ENCODE measurements at places on chromosomes 16 and 17.

DNA sequence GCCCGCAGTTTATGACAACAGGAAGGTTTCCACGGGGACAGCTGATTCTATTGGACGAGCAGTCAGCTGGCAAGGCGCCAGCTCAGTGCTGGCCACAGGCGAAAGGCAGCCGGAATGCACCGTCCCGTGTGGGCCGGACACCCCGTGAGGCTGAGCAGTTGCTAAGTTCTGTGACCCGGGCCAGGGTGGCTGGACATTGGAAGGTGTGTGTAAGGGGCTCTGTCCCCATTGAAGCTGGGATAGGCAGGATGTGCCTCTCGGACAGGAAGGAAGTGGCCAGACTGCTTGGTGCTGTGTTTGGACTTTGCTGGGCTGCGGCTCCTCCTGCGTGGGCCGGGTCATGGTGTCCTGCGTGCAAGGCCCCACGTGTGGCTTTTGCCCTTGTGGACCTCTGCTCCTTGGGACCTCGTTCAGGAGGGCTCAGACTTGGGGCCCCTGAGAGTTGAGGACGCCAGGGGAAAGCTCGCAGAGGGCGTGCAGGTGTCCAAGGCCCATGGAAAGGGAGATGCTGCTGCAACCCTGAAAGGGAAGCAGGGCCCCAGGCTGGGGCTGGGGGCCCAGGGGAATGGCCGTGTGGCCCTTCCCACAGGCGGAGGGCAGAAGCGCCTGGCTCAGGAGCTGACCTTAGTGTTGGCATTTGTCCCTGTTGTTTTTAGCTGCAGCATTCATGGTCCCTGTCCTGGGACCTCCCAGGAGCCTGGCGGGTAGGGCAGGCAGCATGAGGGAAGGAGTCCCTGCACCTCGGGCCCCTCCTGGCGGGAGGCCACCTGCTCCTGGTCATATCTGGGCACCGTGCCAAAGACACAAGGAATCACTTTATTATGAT, 10.0 kb downstream of the BAIAP2 start:
- no peak for DNase-seq

DNA sequence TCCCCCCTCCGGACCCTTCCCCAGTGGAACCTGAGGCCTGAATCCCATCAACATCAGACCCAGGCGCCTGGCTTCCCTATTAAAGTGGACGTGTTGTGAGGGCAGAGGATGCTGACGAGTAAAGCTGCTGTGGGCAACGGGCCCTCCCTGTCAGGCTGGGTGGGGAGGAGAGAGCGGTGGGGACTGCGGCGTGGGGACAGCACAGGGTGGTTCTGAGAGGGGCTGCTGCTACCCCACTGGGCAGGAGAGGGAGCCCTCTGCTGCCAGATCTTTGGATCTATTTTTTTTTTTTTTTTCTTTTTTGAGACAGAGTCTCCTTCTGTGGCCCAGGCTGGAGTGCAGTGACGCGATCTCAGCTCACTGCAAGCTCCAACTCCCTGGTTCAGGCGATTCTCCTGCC, 5.9 kb downstream of the CA5A start:
- DNase-seq: no peak

DNA sequence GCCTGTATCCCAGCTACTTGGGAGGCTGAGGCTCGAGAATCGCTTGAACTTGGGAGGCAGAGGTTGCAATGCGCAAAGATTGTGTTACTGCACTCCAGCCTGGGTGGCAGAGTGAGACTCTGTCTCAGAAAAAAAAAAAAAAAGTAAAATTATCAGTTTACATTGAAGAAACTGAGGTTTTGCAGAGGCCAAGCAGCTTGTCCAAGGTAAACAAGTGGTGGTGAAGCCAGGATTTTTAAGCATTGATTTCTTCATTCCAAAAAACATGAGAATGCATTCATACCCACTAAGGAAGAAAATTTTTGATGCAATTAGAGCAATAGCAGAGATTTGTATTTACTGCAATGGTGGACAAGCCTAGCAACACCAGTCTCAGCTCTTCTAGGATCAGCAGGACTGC, 52.7 kb downstream of the CENPV start:
- DNase-seq: no peak

DNA sequence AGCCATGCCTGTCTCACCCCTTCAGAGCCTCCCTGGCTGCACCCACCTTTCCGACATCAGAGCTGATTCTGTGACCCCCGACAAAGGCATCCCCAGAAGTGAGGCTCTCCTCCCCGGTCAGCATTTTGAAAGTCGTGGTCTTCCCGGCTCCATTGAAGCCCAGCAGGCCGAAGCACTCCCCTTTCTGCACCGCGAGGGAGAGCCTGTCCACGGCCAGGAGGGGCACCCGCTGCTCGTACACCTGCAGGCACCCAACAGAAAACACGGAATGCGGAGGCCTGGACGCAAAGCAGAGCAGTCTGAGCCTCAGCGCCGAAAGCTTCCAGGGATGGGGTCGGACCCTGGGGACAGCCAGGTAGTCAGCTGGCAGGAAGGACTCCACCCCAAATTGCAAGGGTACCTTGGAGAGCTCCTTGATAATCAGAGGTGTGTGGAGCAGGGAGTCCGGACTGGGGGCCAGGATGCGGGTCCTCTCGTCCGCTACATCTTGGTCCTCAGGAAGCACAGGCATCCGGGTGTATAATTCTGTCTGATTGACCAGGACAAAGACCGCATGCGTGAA, 13.1 kb upstream of the RNPS1 start:
- DNase-seq: no peak

DNA sequence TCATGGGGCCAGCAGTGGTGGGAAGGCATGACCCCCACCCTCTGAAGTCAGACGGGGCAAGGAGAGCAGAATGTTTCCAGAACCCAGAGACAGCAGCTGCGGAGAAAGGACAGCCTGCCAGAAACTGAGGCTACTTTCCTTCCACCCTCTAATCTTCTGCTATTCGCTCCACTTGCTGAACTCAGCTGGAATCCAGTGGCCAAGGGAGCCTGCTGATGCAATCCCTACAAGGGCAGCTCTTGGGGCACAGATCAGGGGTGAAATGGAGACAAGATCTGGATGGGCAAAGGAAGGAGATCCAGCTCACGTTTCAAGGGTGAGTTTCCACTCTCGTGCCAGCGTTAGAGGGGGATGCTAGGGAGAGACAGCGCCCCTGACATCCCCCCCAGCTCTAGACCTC, 479.1 kb downstream of the SLC39A11 start:
- no peak for DNase-seq

- DNase-seq: no peak
Measured at GRCh38 chr16:27223226-27223610, 19.9 kb downstream of the KDM8 start.

DNA sequence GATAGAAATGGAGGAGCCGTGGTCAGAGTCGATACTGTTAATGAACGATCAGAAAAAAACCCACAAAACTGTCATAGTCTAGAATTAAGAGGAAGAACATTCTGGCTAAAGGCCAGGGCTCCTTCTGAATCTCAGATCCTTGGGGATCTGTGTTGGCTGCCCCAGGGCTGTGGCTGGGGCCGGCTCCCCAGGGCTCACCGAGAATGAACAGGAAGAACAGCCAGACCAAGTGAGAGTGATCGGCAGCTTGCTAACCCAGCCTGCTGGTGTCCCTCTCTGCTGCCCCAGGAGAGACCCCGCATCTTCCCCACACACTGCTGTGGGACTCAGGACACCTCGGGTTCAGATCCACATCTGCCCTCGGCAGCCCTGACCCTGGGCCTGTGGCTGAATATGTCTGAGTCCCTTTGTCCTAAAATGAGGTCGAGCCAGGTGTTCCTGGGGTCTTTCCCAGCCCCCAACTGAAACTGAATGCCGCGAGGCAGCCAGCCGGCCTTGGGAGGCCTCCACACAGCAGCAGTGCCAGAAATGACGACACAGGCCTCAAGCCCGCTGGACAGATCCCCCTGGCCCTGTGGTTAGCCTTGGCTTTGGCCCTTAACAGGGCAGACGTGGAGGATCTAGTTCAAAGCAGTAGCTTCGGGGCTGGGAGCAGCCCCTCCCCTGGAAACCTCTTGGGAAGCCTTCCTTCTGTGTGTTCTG, 23.9 kb upstream of the CLEC18A start:
- DNase-seq: no peak

DNA sequence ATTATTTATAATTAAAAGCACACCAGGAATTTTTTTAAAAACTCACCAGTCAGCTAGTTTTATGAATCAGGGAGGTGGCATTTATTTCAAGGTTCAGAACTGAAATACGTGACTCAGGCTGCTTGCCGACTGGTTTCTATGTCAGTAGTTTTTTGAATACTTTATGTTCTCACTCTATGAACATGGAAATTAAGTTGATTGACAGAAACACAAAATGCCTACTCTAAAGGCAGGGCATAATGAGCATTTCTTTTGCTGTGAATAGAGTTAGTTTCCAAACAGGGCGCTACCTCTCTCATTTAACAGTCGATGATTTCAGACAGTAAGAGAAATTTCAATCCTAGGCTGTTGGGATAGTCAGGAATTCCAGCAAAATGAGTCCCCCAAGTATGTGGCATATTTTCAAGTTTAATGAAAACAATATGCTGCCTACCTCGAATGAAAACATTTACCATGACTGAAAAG, 6.7 kb downstream of the HS3ST3B1 start:
- DNase-seq: no peak

GRCh38 chr17:48990882-48991357, 6.3 kb upstream of the IGF2BP1 start:
- DNase-seq: no peak

DNA sequence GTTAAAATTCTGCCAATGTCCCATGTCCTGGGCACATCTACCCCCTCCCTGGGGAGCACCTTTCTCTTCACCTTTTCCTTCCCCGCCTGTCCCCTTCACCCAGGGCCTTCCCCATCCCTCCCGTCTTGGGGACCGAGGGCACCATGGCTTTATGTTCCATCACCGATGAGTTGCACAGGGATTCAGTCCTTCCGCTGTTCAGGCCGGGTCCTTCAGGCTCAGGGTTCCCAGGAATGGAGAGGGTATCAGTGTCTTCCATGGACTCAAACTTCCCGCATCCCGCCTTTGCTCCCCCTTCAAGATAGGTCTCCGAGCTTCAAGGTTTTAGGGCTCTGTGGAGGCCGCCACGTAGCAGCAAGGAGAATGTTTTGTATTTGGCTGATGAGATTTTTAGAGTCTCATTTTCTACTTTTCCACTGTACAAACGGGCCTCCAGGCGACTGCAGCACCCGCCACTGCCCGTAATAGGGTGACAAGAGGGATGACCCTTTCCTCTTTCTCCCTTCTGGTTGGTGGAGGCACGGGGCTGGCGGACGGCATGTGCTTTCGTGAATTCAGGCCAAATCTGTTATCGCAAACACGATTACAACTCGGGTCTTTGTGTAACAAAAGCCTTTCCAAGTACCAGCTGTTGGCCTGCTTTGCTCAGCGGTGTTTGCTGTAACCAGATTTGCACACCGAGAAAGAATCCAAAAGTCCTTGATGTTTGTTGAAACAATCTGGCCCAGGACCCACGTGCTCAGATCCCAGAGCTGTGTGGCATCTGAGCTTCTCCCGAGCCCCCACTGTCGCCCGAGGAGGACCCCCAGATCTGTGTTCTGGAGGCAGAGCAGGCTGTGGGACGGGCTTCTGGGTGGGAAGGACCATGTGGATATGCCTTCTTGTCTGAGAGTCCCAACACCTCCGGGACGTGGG, 236.3 kb downstream of the SEC14L1 start:
- DNase-seq: no peak

- DNase-seq: no peak
Measured at GRCh38 chr17:35235917-35236316, 7.0 kb upstream of the SLFN5 start.

GRCh38 chr17:8149419-8150193, 2.6 kb downstream of the PER1 start:
- DNase-seq: peak; percentile 12

- no peak for DNase-seq
Measured at GRCh38 chr17:49910858-49911204, 58.2 kb upstream of the DLX4 start.

GRCh38 chr17:81869221-81870130, 1.7 kb downstream of the ARHGDIA start:
- DNase-seq: peak; percentile 48

- no peak for DNase-seq
Measured at GRCh38 chr16:85364323-85365040, 248.6 kb upstream of the GSE1 start.

DNA sequence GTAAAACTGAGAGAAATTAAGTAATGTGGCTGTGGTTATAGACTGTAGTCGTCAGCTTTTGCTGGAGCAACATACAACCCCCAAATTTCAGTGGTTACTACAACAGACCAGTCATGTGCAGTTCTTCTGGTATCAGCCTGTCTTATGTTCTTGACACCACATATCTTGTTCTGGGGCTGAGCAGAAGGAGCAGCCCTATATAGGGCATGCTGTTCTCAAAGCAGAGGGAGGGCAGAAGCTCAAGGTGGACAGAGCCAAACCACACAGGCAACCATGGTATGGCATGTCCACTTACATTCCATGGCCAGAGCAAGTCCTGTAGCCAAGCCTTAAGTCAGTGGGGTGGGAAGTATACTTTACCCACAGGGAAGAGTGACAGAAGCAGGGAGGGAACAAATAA, 7.7 kb downstream of the PRKAR1A start:
- DNase-seq: no peak

DNA sequence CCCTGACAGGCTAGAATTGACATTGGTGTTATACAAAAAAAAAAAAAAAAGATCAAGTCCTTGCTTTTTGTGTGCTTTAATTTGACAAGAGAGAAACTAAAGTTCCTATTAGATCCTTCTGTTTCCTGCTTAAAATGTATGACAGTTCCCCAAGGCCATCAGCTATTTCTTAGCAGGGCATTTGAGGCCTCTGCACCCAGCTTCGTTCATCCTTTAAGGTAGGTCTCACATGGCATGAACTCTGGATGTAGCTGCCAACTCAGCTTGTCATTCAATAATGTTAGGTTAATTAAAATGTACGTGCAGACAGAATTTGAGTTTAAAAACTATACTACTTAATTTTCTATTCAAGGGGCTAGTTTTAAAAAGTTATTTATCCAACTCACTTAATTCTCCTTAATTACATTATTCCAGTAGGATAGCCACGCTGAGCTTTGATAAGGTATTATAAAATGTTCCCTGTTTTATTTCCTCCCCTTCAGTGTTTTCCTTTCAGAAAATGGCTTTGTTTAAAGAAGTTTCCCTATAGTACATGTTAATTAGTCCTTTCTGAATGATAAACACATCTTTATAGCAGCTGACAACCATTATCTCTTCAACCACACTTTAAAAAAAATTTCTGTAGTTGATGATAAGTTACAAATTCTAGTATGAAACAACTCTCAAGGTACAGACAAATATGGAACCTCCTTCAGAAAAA, 1.2 kb upstream of the RFFL start:
- DNase-seq: no peak

- DNase-seq: peak; percentile 31
Measured at GRCh38 chr17:16491703-16492612, at the start of gene LRRC75A. Gene LRRC75A (minus strand): TSS chr17:16492193. CDS start chr17:16491990, 203 bp downstream.

- no peak for DNase-seq
Measured at GRCh38 chr16:49828533-49829267, 27.2 kb downstream of the ZNF423 start.

DNA sequence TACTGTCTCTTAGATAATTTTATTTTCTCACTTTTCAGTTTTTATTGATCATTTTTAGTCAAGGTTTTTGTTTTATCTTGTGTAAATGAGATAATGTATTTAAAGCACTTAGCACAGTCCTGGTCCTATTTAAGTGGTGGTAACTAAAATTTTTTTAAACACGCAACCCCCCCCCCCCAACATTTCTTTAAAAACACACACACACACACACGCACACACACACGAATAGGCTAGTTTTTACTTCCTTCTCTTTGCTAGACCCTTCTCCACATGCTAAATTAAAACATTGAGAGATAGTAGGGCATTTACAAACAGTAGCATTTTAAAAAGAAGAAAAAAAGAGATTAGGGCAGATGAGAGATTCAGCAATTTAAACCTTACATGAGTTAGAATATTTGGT, 5.0 kb downstream of the NFATC3 start:
- peak; percentile 32 for DNase-seq

Data from naive B cell (primary cell).